ENCODE measurements at places on chromosomes 16 and 17.

- DNase-seq, result no peak
- no peak overlapping the region for H3K4me3 ChIP-seq
- H3K4me1 ChIP-seq, result no peaks in the 10 kb centered on the region
- H3K36me3 ChIP-seq, result no peaks in the 10 kb centered on the region
- H3K27ac ChIP-seq, result no peak overlapping the region
- no peaks in the 10 kb centered on the region for H3K27me3 ChIP-seq
Observed at GRCh38 chr16:11386054-11386680, 40.9 kb downstream of the RMI2 start.

- no peak for DNase-seq
- H3K4me3 ChIP-seq, result no peak overlapping the region
- H3K27ac ChIP-seq, result no peak overlapping the region
- no peaks in the 10 kb centered on the region for H3K27me3 ChIP-seq
- H3K4me1 ChIP-seq, result no peaks in the 10 kb centered on the region
Observed at GRCh38 chr17:5785338-5785737, 201.0 kb upstream of the NLRP1 start.

- no peaks in the 10 kb centered on the region for H3K27me3 ChIP-seq
- H3K36me3 ChIP-seq, result no peaks in the 10 kb centered on the region
- H3K4me3 ChIP-seq, result no peak overlapping the region
- H3K4me1 ChIP-seq, result no peaks in the 10 kb centered on the region
- H3K27ac ChIP-seq, result no peak overlapping the region
Observed at GRCh38 chr17:17322516-17323510, 19.6 kb downstream of the NT5M start.

GRCh38 chr16:86584071-86584685 is 5.8 kb downstream of the FOXL1 start:
- H3K4me1 ChIP-seq, result no peaks in the 10 kb centered on the region
- H3K27me3 ChIP-seq, result no peaks in the 10 kb centered on the region
- no peak for DNase-seq
- no peak overlapping the region for H3K4me3 ChIP-seq

DNA sequence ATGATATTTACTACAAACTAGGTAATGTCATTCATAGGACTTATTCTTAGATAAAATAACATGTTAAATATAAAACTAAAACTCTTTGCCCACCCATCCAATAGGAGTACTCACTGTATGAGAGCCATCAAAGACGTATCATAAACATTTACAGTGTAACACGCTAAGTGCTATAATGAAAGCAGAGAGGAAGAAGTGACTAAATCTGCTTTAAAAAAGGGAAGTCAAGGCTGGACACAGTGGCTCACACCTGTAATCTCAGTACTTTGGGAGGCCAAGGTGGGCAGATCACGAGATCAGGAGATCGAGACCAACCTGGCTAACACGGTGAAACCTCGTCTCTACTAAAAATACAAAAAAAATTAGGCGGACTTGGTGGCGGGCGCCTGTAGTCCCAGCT is 32.4 kb downstream of the SPAG9 start:
- H3K4me3 ChIP-seq, result no peak overlapping the region
- H3K4me1 ChIP-seq, result no peaks in the 10 kb centered on the region
- no peak for DNase-seq
- H3K27ac ChIP-seq, result no peak overlapping the region
- no peaks in the 10 kb centered on the region for H3K27me3 ChIP-seq
- H3K36me3 ChIP-seq, result no peaks in the 10 kb centered on the region

- H3K27me3 ChIP-seq, result no peaks in the 10 kb centered on the region
- no peaks in the 10 kb centered on the region for H3K4me1 ChIP-seq
- H3K36me3 ChIP-seq, result no peaks in the 10 kb centered on the region
- H3K4me3 ChIP-seq, result no peak overlapping the region
- no peak overlapping the region for H3K27ac ChIP-seq
- DNase-seq, result no peak
Observed at GRCh38 chr17:20171741-20172365, 162.7 kb downstream of the SPECC1 start.
